Stimulated activated CD8-positive, alpha-beta memory T cell treated with anti-CD3 and anti-CD28 coated beads, Interleukin-12 subunit alpha, Interleukin-12 subunit beta, amount 100 ng/mL, for 4 hours (primary cell): ENCODE measurements at places on chromosomes 1 and 21.

- no peak for DNase-seq
Measured at GRCh38 chr1:101196668-101197067, 40.2 kb upstream of the S1PR1 start.

DNA sequence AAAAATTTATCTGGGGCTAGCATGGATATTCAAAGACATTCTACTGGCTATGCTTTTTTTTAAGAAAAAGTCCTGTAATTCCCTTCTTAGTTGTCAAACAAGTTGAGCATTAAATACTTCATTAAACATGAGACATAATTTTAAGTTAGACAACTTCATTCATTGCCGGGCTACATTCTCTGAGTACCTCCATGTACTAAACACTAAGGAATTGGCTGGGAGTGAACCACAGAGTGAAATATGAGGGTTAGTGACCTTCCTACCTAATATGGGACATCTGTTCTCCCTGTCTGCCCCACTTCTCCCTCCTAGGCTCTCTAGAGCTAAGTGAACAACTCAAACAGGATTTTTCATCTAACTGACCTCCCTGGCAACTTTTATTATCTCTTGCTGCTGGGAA, 370.4 kb downstream of the VAV3 start:
- no peak for DNase-seq

DNA sequence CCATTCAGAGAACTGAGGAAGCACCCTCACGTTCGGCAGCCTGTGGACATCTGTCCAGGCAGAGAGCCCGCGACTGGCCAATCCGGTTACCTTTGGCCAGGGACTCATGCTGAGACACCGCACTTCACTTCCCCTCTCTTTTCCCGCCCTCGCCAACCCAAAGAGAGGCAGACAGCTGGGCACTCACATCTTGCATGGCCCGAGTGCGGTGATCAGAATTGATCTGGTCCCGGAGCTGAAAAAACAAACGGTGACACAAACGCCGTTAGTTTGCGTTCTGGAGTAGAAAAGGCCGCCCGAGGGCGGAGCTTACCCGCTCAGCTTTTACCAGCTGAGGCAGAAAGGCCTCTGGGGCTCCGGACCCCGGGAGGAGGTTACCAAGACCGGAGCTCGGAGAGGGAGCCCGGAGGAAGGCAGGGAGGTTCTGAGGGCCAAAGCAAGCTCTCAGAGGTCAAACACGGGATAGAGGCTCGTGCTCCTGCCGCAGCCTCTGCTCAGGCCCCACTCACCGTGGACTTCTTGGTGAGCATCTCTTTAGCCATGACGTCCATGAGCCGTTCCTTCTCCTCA, 376 bp downstream of the SF3A3 start:
- no peak for DNase-seq

- no peak for DNase-seq
Measured at GRCh38 chr1:86696522-86696921, 7.9 kb upstream of the SH3GLB1 start.

DNA sequence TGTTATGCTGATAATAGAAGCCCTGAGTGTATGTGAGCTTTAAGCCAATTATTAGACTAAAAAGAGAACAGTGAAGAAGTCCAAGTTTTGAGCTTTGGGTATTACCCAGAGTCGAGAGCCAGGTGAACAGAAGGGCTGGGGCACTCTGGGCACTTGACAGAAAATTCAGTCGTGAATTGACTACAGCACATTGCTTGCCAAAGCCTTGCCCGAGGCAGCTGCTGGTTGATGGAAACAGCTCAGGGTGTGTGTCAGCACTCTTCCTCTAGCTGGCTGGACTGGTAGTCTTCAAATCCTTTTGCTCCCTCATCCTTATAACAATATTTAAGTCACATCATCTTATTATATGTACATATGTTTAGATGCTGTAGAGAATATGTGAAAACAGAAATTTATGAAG, 21.3 kb downstream of the PDE4B start:
- DNase-seq = no peak

GRCh38 chr1:171420810-171421209, 64.5 kb upstream of the PRRC2C start:
- DNase-seq = no peak

- DNase-seq = no peak
Measured at GRCh38 chr1:207221934-207222351, 99.5 kb upstream of the CD55 start.

DNA sequence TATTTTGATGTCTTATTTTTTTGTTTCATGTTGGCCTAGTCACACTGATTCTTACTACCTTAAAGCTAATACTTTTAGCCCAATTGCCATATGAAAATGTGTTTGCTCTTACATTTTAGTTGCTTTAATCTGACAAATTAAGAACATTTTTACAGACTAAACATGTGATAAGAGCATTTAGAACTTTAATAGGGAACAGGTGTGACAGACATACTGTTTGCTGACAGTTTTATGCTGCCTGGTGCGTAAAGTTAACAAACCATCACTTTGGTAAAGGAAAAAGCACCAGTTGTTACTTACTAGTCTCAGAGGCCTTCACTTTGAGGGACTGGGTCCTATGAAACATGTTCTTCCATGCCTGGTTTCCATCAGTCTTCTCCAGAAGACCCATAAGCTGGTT, 14.7 kb downstream of the CMPK1 start:
- no peak for DNase-seq

DNA sequence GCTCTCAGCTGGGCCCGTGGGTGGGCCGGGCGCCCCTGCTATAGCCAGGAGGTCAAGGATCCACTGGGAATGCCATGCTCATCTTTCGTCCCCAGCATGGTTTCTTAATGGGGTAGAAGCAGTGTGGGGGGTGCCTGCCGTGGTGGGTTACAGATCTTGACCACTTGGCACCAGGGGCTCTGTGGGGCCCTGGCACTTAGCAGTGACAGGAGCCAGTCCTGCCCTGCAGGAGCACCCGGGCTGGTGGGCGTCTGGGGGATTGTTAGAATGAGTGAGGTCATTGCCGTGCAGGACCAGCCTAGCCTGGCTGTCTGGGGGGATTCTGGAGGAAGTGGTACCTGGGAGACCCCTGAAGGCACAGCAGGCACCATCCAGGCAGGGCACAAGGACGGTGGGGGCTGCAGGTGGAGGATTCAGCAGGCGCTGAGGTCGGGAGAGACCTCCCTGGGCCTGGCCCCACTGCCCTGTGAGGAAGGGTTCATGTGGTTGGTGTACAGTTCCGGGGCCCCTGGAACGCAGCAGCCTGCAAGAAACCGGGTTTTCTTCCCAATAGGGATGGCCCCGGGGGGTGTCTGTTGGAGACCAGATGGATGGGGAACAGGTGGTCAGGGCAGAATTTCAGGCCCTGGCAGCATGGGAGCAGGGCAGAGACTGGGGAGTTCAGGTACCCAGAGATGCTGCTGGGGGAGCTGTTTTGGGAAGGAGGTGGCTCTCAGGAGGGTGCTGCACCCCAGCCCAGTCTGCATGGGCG, 4.8 kb downstream of the AIRE start:
- DNase-seq = no peak
